Lung (tissue), 17 donors: ENCODE measurements at places on chromosomes 3 and 15. TPM values are rescaled to one million over a fixed set of nuclear protein-coding genes. Genes with fewer than 3 reads are reported as not detected.

AGBL1 gene
- 147 TPM for total RNA-seq

SPATA12 gene
- total RNA-seq: 0.15 TPM

TMIE gene
- 0.63 TPM for total RNA-seq

UBE2E2 gene
- 87.5 TPM for total RNA-seq

WHAMM gene
- total RNA-seq: 10.4 TPM

CELF6 gene
- 2.1 TPM for total RNA-seq

RETNLB gene
- total RNA-seq: not detected

POTEB2 gene
- not detected for total RNA-seq

CCR3 gene
- total RNA-seq: 0.88 TPM

DNAH1 gene
- 14.5 TPM for total RNA-seq

PLA2G4D gene
- not detected for total RNA-seq

SH2D7 gene
- total RNA-seq: not detected

C3orf70 gene
- 4.9 TPM for total RNA-seq
